Lower leg skin (tissue), 4 donors: ENCODE measurements at places on chromosomes 5 and 9. TPM values are rescaled to one million over a fixed set of nuclear protein-coding genes. Genes with fewer than 3 reads are reported as not detected.

OTULINL gene
- 2.3 TPM for total RNA-seq

SLCO6A1 gene
- total RNA-seq, result not detected

HNRNPK gene
- 421 TPM for total RNA-seq

TMC1 gene
- total RNA-seq, result not detected

FBXO4 gene
- 6.6 TPM for total RNA-seq

ADAMTSL2 gene
- not detected for total RNA-seq

NR5A1 gene
- not detected for total RNA-seq

GNAQ gene
- total RNA-seq, result 15.6 TPM

CCDC171 gene
- 4.2 TPM for total RNA-seq

DCP2 gene
- total RNA-seq, result 20.7 TPM

ZNF300 gene
- 1.8 TPM for total RNA-seq

PCDHGA2 gene
- 1.9 TPM for total RNA-seq

IRX2 gene
- total RNA-seq, result 31.6 TPM

LRRC19 gene
- not detected for total RNA-seq

KLF9 gene
- total RNA-seq, result 71.5 TPM

NDUFS4 gene
- 91.0 TPM for total RNA-seq

ADAMTS16 gene
- not detected for total RNA-seq

SPINK6 gene
- not detected for total RNA-seq

PCDHB3 gene
- 1.6 TPM for total RNA-seq

CAMK4 gene
- total RNA-seq, result 0.72 TPM

GAS1 gene
- 65.8 TPM for total RNA-seq

TMEM252 gene
- not detected for total RNA-seq

STARD4 gene
- 0.34 TPM for total RNA-seq

GABRA1 gene
- total RNA-seq, result not detected
